ENCODE measurements at places on chromosomes 5 and 9.

GRCh38 chr5:136006164-136006563 lies 22.6 kb upstream of the TGFBI start:
- no peak for DNase-seq

GRCh38 chr5:8238080-8238479 lies 369.1 kb downstream of the MTRR start:
- no peak for DNase-seq

GRCh38 chr5:92559781-92560180 lies 1021.2 kb downstream of the NR2F1-AS1 start:
- no peak for DNase-seq

DNA sequence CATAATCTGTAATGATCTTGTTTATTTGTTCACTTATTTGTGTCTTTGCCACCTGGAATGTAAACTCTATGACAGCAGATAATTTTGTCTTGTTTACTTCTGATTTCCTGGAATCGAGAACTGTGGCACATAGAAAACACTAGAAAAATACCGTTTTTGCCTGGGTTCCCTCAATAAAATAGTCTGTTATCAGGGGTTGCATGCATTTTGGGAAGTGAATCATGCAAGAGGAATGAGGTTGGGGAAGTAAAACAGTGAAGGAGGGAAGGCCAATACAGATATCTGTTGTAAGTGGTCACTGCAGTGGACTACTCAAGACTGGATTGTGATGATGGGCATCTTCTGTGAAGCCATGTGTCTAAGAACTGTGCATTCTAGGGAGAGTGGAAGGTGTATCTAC lies 45.2 kb upstream of the IL6ST start:
- DNase-seq, result no peak

DNA sequence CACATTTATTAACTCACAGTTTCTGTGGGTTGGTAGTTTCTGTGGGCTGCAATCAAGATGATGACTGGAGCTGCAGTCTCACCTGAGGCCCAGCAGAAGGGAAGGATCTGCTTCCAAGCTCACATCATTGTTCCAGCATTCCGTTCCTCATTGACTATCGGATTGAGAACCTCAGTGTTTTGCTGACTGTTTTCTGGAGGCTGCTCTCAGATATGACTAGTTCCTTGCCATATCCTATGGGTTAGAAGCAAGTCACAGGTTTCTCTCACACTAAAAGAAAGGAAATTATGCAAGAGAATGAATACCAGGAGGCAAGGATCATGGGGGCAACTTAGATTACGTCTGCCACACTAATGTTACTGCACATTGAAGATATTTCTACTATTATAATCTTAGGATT lies 6.3 kb upstream of the ERAP1 start:
- DNase-seq, result no peak

- DNase-seq, result no peak
Observed at GRCh38 chr9:131736431-131736830, 3.4 kb downstream of the RAPGEF1 start.

GRCh38 chr9:78146241-78146640 lies 89.6 kb upstream of the CEP78 start:
- DNase-seq, result no peak

GRCh38 chr5:106159616-106160015 lies 1511.1 kb downstream of the EFNA5 start:
- no peak for DNase-seq

DNA sequence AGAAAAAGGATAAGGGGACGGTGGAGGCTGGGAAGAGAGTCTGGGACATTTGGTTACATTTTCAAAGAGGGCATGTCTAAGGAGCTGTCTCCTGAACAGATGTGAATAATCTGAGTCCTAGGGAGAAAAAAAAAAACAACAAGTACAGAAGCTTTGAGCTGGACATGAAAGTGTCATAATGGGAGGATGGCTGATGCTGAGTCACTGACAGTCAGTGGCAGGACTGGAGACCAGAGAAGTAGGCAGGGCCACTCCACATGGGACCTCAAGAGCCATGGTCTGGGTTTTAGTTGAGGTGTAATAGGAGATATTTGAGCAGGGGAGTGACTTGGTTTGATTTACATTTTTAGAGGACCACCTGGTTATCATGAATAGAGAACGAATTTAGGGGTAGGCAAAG lies 70.6 kb downstream of the DPYSL3 start:
- DNase-seq, result no peak

DNA sequence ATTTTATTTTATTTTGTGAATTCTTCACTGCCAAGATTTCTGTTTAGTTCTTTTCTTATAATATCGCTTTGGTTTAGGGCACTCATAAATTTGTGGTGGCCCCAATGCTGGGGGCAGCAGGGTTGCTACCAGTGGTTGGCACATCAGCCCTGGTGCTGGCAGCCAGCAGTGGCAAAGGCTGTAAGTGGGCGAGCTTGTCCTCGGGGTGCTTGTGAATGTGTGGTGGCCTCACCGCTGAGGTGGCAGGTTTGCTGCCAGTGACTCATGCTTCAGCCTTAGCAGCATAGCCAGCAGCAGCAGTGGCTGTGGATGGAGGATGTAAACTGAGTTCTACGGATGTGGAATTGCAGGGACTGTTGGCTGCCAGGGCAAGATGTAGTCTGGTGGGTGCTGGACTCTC lies 262.9 kb upstream of the DMAC1 start:
- no peak for DNase-seq

DNA sequence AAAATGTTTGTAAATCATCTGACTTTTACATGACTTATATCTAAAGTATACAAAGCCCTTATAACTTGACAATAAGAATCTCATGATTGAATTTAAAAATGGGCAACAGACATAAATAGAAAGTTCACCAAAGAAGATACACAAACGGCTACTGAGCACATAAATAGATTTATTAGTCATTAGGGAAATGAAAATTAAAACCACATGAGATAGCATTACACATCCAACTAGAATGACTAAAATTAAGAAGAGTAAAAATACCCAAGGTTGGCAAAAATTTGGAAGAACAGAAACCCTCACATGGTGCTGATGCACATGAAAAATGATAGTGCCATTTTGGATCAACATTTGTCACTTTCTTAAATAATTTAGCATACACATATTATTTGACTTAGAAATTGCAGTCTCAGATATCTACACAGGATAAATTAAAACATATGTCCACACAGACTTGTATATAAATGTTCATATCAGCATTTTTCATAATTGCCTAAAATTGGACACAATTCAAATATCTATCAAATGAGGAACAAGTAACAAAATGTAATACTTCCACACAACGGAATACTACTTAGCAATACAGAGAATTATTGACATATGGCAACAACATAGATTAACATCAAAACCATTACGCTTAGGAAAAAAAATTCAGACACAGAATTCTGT lies 359.1 kb upstream of the DAB2 start:
- no peak for DNase-seq

DNA sequence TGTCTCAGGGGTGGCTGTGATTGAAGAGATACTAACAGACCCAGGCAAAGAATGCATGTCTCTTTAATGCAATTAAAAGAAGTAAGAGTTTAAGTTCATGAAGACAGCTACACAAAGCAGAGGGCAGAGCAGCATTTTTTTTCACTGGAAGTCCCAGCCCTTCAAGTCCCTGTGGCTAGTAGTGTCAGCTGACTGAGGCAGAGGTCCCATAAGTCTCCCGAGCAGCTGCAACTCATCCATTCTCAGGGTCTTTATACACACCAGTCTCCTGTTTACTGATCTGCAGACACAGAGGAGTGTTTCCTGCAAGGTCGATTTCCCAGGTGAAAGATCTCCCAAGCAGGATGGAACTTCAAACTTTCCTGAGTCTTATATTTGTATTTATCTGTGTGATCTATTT lies 169.4 kb upstream of the GLRA1 start:
- no peak for DNase-seq
